NCI-H226 (cell line): ENCODE measurements at places on chromosomes 4 and X.

DNA sequence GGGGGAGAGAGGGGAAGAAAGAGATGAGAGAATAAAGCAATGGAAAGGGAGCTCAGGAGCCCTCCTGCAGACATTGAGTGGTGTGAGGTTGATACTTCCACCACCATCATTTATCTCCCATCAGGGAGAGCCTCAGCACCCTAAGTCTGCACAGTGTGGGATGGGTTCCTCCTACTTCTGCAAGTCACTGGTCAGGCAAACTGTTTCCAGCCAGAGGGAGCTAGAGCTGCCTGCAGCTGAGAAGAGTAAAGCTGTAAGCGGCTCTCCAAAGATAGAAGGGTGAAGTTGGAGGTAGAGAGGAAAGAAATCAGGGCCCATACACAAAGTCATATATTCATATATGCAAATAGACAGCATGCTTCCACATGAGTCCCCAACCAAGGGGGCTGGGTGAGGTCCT, 21.9 kb upstream of the ZNF81 start:
- peak; percentile 29 for DNase-seq

GRCh38 chr4:15912236-15912635, 26.3 kb downstream of the FGFBP1 start:
- no peak for DNase-seq

DNA sequence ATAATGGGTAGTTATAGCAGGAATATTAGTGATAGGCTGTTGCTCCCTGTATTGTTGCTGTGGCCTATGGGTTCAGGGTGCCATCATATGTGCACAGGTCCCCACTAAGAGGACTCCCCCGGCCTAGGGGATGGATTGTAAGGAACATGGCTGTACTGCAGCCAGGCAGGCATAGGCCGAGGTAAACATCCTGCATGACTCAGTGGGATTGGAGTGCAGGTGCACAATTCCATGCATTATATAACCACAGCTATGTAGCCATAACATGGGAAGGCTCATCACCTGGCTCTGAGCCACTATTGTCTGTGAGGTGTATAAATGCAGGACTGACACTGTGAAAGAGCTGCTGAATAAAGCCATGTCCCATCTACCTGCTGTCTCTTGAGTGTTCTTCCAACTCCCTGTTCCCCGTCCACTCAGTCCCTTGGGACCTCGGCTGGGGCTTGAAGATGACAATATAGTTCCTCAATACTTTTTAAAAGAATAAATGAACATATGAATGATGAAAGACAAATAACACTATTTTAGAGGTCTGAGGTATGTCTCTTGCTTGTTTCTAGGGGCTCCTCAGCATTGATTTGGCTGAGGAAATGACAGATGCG, 425.2 kb downstream of the IDS start:
- DNase-seq: no peak

DNA sequence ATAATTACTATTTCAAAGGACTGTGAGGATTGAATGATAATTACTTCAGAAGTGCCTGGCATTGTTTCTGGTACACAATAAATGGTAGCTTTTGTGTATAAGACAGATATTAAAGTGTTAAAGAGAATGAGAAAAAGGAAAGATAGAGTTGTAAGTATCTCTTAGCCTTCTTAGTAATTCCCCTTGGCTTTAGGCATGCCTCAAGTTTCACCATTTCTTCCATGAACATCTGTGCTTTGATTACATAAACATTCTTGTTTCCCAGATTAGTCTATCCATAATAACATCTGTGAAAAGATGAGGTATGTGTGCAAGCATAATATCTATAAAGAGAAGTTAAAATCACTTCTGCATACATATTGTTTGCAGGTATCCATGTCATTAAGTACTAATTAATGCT, 230.9 kb upstream of the TEX13A start:
- DNase-seq: no peak

GRCh38 chr4:99149426-99150019, 5.4 kb upstream of the ADH4 start:
- DNase-seq: no peak

GRCh38 chr4:125489952-125490690, 175.4 kb downstream of the FAT4 start:
- no peak for DNase-seq

DNA sequence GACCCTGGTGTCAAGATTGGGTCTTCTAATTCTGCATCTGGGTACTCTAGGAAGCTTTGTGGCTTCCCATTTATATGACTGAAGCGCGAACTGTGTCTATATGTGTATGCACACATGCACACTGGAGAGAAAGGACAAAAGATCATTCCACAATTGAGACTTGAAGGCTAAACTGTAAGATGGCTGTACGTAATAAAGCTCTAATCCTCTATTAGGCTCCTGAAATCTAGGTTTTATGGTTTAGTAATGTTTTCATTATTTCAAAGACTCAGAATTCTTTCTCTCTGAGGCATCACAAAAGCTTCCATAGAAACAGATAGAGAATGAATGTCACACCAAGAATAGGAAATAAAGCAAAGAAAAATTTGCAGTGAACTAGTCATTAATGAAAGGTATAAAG, 320.7 kb upstream of the FTHL17 start:
- no peak for DNase-seq

- no peak for DNase-seq
These were observed 16.9 kb upstream of the ADH6 start for GRCh38 chr4:99235955-99236354.

- DNase-seq: no peak
These were observed 16.6 kb downstream of the DCK start for GRCh38 chr4:71009890-71010588.

DNA sequence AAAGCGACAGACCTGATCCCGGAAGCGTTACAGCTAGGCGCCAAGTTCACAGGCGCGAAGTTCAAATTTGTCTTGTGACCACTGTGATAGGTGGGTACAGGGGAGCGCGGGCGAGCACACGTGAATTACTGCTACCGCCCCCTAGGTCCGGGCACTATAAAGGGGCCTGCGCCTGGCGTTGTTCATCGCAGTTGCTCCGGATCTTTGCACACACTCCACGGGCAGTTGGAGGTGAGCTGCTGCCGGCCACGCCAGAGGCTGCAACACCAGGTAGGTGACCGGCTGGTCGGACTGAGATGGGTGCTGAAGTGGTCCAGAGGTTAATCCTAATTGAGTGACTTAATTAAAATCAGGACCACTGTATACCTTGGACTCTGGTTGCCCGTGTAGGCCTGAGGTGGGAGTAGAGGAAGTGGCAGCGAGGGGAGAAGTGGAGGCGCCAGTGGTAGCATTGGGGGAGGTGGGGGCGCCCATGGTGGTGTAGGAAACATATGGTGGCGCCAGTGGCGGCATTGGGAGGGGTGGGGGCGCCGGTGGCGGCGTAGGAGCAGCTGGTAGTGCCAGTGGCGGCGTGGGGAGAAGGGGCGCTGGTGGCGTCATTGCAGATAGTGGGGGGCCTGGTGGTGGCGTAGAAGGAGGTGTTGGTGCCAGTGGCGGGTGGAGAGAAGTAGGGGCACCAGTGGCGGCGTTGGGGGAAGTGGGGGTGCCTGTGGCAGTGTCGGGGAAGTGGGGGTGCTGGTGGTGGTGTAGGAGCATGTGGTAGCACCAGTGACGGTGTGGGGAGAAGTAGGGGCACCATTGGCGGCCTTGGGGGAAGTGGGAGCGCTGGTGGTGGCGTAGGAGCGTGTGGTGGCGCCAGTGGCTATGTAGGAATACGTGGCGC, at the start of gene GCNA:
GCNA (plus strand) TSS at position 185 of the 883 bp plus-strand sequence. CDS start 2,385 bp downstream, outside the sequence.
- no peak for DNase-seq

DNA sequence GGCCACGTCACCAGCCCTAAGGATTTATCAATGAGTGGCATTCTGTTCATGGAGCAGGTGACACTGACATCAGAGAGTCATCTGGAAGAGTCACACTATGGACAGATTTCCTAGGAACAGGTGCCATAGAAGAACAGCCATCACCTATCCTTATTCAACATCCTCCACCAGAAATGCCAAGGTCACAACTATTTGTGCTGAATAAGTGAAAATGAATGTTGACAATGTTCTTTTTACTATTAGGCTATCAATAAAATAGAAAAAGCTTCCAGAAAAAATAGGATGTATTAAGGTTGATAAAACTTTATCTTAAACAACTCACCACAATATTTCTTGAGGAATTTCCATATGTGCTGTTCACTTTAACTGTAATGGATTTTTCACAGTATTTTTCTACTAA, 62.9 kb downstream of the HAUS3 start:
- no peak for DNase-seq

- no peak for DNase-seq
These were observed 232.6 kb upstream of the BOD1L1 start for GRCh38 chr4:13860126-13860525.

GRCh38 chrX:29066516-29066915, 479.3 kb downstream of the IL1RAPL1 start:
- no peak for DNase-seq

GRCh38 chrX:53286171-53286570, 4.8 kb upstream of the IQSEC2 start:
- DNase-seq: no peak

DNA sequence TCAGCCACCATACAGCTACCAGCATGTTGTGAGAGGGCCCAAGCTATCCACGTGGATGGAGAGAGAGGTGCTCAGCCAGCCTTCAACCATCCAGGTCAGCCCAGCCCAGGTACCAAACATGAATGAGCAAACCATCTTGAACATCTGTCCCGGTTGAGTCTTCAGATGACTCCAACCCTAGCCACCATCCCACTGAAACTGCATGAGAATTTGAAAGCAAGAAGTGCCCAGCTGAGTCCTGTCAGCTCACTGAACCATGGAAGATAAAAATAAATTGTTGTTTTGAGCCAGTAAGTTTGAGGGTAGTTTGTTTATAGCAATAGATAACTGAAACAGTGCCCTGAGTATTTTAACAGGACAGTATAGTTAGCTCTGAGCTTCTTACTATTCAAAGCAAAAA, 7.3 kb upstream of the SEL1L3 start:
- DNase-seq: no peak

- DNase-seq: no peak
These were observed 161.5 kb downstream of the ARAP2 start for GRCh38 chr4:36082817-36083216.

DNA sequence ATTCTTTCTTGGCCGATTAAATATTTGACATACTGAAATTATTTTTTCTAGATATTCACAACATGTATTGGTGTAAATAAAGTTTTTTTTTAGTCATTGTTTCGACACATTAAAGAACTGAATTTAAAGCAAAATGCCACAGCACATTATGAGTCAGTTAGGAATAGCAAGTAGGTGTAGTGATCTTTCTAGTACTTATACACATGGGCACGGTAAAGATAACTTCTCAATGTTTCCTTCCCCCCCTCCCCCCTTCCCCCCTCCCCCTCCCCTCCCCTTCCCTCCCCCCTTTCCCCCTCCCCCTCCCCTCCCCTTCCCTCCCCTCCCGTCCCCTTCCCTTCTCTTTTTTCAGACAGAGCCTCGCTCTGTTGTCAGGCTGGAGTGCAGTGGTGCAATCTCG, 1269.9 kb downstream of the ADGRL3 start:
- no peak for DNase-seq

DNA sequence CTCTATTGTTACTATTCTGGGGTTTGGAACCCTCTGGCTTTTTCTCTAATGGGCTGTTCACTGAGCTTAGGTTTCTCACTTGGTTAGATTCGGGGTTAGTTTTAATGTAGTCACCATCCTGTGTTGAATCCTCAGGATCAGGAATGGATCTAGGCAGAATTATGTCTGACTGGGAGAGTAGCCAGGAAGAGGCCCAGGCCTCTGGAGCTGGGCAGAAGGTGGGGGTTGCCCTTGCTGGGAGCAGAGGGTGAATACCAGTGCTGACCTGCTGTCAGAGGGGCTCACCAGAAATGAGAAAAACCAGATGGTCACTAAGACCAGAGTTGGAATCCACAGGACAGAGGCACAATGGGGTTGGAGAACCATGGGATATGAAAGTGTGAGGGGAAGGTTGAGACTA, 126.6 kb upstream of the SLC4A4 start:
- DNase-seq: no peak

DNA sequence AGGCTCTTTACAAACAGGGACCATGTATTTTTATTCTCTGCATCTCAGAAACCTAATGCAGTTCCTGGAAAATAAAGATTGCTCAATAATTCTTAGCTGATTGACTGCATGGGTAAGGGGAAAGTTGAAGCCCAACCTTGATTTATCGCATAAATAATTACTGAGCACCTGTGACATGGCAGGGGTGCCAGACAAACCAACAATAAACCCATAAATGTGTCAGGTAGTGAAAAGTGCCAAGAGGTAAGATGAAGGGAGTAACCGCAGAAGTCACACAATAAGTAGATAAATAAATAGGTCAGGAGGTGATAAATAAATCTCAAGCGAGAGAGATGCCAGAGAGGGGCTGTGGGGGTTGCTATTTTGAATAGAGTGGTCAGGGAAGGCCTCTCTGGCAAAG, 20.1 kb upstream of the AP1S2 start:
- no peak for DNase-seq

- no peak for DNase-seq
These were observed 395.0 kb upstream of the FAT1 start for GRCh38 chr4:187118602-187119120.

DNA sequence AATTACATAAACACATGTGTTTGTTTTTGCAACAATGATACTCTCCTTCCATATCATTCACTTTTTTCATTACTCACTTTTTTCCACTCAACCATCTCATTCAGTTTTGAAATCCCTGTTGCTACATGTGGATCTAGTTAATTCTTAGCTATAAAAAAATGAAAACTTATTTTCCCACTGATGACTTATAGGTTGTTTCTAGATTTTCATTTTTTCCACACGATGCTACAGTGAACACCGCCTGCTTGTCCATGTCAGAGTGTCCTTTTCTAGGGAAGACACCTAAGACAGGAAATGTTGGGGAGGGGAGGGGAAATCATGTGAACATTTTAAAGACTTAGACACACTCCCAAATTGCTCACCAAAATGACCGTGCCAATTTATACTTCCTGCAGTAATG, 70.2 kb downstream of the SUPT20HL2 start:
- DNase-seq: no peak

GRCh38 chr4:36288731-36289426, 7.5 kb downstream of the DTHD1 start:
- DNase-seq: peak; percentile 8

DNA sequence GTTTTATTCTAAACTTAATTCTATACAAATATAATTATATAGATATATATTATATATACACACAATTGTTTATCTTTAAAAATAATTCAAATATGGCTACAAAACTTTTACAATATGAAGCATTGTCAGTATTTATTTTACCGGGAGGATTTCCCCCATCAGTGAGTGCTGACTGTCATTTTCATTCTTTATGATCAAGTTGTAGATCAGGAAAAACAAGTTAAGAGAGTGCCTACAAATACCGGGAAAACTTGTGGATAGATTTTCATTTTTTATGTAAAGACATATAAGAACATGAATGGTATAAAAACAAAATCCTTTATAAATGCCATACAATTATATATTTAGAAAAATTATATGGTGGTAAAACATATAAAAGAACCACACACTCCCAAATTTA, 37.8 kb downstream of the CLCN3 start:
- no peak for DNase-seq

DNA sequence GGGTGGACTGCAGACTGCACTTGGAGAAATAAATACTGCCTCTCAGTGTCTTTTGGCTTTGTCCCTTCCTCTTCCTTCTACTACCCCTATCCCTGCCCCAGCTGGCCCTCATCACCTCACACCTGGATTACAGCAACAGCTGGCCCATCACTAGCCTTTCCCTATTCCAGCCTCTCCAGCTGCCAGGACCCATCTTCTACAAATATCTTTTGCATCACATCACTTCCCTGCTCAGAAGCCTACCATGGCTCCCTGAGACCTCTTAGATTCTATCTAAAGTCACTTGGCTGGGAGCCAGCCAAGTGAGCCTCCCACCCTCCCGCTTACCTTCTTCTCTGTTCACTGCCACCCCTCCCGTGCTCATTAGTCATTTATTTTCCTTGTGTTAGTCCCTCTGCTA, 66.8 kb downstream of the TSC22D3 start:
- no peak for DNase-seq
